ENCODE measurements at places on chromosomes 3 and 15.

DNA sequence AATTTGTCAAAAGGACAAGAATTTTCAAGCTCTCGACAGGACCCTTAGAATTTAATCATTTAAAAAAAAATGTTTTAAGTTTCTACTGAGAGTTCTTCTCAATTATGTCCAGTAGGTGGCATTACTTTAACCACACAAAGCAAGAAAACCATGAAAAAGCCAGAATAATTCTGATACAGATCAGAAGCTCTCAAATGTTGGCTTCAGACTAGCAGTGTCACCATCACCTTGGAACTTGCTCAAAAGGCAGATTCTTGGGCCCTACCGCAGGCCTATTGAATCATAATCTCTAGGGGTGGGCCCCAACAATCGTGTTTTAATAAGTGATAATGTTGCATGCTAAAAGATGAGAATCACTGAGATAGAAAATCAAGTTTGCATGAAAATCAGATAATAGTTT lies 99.5 kb upstream of the KCNMB2 start:
- peak; percentile 43 for DNase-seq

DNA sequence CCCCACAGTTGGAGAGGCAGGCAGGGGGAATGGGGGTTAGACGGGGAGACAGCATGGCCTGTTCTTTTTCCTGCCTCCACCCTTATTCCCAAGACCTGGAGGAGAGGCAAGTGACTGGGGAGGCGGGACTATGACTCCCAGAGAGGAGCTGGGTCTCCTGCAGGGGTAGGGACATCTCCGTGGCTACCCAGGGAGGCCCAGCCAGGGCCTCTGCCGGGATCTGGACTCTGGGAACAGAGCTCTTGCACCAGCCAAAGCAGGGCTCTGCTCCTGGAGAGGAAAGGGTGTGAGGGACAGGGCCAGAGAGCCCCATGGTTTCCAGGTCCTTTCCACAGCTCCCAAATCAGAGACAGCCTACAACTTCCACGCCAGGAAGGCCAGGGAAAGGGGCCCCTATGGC lies 22.8 kb downstream of the CFAP100 start:
- no peak for DNase-seq

- no peak for DNase-seq
These were observed 5.6 kb downstream of the FEZF2 start for GRCh38 chr3:62367763-62368195.

DNA sequence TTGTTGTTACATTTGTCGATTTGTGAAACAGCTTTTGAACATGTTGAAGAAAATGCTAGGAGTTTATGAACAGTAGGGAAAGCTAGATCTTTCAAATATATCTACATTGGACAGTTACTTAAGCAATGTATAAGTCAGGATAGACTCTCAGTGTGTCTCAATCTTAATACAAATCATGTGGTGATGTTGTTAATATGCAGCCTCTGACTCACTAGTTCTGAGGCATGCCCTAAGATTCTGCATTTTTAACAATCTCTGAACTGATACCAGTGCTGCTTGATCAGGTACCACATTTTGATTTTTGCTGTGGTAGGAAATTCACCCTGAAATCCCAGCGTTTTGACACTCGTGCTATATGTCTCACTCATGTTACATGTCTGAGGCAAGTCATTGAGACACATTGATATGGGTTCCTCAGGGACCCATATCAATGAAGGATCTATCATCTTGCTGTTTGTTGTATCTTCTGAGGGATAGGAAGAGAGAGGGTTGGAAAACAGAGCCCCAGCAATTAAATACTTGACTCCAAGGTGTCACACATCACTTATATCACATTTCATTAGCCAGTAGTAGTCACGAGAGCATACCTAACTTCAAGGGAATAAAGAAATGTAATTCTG lies 597.9 kb downstream of the TAFA4 start:
- DNase-seq, result no peak

DNA sequence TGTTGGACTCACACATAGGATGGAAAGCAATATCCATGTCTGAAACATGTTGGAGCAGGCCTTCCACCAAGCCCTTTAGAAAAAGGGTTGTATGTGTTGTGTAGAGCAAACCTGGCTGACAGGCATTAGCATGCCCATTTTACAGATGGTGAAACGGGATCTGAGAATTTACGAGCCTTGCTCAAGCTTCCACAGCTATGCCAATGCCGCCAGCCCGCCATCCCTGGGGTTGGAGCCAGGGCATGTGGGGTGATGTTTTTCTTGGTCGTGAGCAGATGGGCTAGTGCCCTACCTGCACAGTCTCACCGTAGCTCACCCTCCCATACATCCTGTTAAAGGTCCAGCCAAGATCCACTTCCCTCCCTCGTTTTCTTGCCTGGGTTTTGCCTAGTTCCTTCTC lies 97.5 kb upstream of the TLE3 start:
- no peak for DNase-seq

- DNase-seq, result no peak
These were observed 239.6 kb downstream of the GBE1 start for GRCh38 chr3:81521855-81522254.

- no peak for DNase-seq
These were observed 38.4 kb downstream of the TMEM158 start for GRCh38 chr3:45187694-45188141.

DNA sequence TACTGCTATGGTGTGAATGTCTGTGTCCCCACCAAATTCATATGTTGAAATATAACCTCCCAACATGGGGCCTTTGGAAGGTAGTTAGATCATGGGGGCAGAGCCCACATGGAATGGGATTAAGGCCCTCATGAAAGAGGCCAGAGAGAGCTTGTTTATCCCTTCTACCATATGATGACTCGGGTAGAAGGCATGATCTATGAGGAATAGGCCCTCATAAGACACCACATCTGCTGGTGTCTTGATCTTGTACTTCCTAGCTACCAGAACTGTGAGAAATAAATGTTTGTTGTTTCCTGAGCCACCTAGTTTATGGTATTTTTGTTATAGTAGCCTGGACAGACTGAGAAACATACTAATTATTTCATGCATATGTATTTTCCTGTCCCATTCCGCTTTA lies 51.9 kb downstream of the WWTR1 start:
- DNase-seq, result no peak

DNA sequence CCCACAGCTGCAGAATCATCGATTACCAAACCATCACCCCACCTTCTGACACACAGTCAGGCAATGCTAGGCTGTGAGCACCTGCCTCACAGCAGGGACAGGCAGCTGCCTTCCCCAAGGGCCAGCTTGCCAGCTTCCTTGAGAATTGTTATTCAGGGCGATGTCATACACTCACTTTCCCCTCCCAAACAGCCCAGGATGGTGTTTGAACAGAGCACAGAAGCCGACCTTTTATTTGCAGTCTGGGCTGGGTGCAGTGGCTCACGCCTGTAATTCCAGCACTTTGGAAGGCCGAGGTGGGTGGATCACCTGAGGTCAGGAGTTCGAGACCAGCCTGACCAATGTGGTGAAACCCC lies 84.5 kb upstream of the HERC1 start:
- DNase-seq, result no peak

DNA sequence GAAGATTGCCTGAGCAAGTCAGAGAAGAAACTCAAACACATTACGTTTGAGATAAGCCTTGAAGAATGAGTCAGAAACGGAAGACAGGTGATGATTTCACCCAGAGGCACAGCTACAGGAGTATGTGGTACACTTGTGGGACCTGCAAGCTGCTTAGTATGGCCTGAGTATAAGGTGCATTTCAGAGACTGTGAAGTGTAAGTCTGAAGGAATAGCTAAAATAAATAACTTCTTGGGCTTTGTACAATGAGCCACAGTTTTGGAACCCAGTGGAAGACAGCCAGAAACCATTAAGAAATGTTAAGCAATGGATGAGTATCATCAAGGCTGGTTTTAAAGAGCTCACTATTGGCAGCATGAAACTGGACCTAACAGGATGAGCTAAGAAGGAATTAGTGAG lies 826.2 kb downstream of the ROBO1 start:
- no peak for DNase-seq

DNA sequence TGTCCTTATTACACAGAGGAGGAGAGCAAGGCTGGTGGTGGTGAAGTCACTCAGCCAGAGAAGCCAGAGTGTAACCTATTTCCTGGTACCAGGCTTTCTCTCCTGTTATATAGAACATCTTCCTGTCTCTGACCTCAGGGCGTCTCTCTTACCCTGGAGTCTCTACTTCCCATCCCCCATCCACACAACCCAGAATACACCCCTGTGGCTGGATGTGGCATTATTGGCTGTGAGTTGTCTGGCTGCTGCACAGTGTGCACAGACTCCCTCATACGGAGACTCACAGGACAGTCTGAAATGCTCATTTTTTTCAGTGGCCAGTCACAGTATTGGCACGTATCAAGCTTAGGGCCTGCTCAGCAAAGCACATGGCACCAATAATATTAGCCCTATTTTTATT lies 8.6 kb downstream of the PODXL2 start:
- DNase-seq, result no peak

DNA sequence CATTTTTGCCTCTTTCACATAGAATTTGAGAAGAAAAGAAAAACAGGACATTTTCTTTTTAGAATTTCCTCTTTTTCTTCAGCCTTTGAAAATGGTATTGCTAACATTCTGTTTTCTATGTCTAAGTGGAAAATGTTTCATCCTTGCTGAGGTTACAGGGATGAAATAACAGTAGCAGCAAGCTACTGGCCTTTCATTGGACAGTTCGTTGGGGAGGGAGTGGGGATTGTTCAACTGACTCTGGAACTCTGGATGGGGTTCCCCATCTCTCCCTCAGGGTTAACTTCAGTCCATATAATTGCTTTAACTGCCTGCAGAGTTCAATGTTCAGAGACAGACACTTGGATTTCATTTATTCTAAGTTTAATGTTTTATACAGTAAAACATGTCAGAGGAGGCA lies 346.0 kb downstream of the NLGN1 start:
- DNase-seq, result no peak

DNA sequence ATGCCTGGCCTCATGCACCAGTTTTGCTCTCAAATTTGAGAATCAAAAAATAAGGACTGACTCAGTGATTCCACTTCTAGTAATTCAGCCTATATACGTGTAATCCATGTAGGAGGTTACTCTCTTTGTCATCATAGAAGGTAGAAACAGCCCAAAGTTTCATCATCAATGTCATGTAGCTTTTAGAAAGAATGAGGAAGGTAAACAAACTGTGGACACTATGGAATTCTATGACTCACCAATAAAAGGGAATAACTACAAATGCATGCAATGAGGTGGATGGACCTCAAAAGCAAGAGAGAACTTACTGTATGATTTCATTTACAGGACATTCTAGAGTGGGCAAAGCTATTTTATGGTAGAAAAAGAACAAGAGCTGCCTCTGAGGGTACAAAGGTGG lies 93.2 kb upstream of the LRIG1 start:
- DNase-seq, result no peak

- DNase-seq, result no peak
These were observed 161.1 kb upstream of the ATP10A start for GRCh38 chr15:26024241-26024640.

GRCh38 chr3:13135811-13136321 lies 62.6 kb upstream of the IQSEC1 start:
- DNase-seq, result no peak

- no peak for DNase-seq
These were observed 168.9 kb downstream of the RAP2B start for GRCh38 chr3:153330901-153331300.

DNA sequence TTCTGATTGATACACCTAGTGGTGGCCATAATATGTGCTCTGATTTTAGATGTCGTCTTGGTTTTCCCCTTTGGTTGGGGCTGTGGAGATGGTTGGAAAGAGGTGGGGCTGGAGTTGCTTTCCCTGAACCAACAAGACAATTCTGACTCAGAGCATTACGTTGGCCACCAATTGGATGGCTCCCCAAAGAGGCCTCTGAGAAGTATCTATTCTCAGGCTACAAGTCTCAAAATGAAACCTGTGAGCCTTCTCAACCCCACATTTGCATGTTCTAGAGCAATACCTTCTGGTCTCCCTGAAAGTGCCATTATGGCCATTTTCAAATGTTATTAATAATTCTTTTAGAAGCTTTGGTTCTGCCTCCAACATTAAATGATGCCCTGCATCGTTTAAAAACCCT lies 188.4 kb upstream of the WNT5A start:
- no peak for DNase-seq

- no peak for DNase-seq
These were observed 298.9 kb downstream of the SHOX2 start for GRCh38 chr3:157807280-157807679.

DNA sequence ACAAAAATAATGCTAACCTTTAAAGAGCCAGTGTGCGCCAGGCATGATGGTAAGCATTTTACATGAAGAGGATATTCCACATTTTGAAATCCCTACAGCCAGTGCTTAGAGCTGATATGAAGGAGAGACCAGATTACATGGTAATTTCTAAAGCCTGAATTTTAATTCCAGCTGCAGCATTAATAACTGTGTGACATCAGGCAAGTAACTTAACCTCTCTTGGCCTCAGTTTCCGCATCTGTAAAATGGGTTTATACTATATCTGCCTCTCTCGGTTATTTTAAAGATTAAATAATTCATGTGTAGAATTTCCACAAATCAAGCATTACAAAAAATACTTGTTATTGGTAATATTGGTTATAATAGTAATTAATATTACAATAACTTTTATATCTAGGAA lies 165.4 kb downstream of the UACA start:
- DNase-seq, result no peak

- DNase-seq, result no peak
These were observed 478.0 kb upstream of the ATP11B start for GRCh38 chr3:182315313-182315712.

- DNase-seq, result no peak
These were observed 57.4 kb upstream of the C15orf61 start for GRCh38 chr15:67463488-67463887.

- peak; percentile 27 for DNase-seq
These were observed 2.4 kb downstream of the UCN2 start for GRCh38 chr3:48561045-48561736.

DNA sequence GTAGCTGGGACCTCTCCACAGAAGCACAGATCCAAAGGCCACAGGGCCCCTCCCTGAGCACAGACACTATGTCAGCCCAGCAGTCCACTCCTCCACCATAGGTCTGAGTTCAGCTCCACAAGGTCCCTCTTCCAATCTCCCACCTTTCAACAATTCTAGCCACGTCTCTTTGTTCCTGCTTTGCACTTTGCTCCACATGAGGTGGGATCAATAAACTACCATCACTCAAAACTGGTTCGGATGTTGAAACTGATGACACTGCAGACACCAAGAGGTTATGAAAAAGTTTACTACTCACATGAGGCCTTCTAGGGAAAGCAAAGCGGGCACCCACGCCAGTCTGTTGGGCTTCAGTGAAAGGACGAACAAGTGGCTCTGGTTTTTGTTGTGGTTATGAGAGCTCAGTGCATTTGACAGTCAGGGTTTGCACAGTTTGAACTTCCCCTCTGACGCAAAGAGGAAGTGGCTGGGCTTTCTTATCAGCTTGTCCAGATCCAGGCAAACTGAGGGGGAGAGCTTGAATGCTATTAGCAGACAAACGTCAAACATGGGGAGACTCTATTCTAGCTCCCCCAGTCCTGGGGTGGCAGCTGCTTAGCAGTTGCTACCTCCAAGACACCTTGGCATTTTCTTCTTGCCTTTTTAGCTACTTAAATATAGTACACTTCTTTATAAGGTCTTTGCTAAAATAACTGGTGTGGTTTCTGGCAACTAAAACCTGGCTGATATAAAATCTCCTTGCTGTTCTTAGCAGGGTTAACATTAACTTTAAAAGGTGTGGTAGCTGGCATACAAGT lies 37.8 kb downstream of the ZNF445 start:
- peak; percentile 14 for DNase-seq
